ENCODE measurements at places on chromosomes 4 and X. TPM values are rescaled to one million over a fixed set of nuclear protein-coding genes. Genes with fewer than 3 reads are reported as not detected.

ZNF518B gene
- 20.0 TPM for total RNA-seq

CCDC149 gene
- 11.0 TPM for total RNA-seq

LRPAP1 gene
- total RNA-seq, result 62.9 TPM

HAND2 gene
- total RNA-seq, result under 0.01 TPM

PAGE2 gene
- not detected for total RNA-seq

LARP1B gene
- total RNA-seq, result 18.5 TPM

ALB gene
- not detected for total RNA-seq

DNA sequence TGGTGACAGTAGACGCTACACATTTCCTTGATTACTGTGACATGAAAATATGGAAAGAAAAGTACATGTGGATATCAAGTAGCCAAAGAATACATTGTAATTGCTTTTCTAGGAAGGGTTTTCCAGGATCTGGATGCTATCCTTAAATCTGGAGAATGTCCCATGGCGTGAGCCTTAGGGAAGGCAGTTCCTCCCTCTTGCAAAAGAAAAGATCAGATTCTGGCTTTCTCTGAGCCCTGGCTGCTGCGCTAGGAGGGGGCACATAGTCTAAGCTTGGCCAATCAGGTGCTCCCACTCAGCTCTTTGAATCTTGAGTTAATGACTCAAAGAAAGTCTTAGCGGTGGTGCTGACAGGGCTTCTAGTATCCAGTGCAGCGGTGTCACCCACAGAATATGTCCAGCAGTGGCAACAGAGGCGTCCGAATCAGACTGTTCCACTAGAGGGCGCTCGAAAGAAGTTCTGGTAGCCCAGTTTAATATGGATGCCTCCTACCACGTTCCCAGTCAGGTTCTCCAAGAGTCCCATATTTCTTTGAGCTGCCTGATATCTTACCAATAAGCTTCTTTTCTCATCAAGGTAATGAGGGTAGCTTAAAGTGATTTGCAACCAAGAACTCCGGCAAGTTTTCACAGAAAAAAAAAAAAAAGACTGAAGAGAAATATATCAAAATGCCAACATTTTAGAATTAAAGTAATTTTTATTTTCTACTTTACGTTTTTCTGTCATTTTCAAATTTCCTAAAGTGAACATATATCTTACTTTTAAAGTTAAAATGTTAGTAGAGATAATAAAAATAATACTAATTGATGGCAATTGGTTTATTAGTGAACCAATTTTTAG is 213.4 kb upstream of the S100G start:
- peak; percentile 51 for DNase-seq

- no peak for DNase-seq
Observed at GRCh38 chr4:6478546-6479220, 6.3 kb upstream of the PPP2R2C start.

GRCh38 chr4:102402223-102402622 is 56.9 kb upstream of the SLC39A8 start:
- no peak for DNase-seq

GRCh38 chr4:61200187-61200915 is at the start of gene ADGRL3:
TSS of gene ADGRL3 (plus strand) at chr4:61200326.
- peak; percentile 60 for DNase-seq

DNA sequence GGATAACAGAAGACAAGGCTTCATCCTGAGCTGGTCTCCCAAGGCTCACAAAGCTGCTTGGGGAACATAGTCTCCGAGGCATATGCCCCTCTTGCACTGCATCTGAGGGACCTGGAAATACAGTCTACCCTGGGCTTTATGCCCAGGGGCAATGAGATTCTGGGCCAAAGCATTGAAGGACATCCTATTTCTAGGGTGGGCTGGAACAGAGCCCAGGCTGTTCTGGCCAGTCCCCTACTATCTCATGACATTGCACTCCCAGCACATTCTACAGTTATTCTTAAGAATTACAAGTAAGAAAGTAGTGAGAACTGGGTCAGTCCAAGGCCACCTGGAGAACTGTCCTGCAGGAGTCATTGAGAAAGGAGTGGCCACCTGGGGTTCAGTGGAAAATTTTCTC is 107.6 kb downstream of the USP46 start:
- DNase-seq, result no peak

- no peak for DNase-seq
Observed at GRCh38 chr4:10535912-10536311, 78.7 kb upstream of the ZNF518B start.

DNA sequence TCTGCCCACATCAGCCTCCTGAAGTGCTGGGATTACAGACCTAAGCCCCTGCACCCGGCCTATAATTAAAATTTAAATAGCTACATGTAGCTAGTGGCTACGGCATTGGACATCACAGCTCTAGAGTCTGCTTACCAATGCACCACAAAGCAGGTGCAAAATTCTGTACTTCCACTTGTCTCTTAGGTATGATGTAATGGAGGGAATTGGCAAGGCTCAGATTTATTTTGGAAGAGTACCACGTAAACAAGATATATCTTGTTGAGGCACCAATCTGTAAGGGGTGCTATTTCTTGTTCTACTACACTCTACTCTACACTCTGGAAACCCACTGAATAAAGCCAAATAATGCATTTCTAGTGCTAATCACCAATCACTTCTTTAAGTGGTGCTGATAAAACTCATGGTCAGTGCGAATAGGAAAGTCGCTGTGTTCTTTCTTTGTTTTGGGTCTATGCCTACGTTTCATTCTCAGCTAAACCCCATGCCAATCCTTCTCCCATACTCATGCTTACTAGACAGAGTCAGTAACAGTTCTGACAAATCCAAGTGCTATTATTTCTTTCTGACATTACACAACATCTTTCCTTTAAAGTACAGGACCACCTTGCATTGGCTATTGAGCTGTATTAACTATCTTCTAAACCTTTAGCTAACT is 92.3 kb downstream of the GC start:
- no peak for DNase-seq

DNA sequence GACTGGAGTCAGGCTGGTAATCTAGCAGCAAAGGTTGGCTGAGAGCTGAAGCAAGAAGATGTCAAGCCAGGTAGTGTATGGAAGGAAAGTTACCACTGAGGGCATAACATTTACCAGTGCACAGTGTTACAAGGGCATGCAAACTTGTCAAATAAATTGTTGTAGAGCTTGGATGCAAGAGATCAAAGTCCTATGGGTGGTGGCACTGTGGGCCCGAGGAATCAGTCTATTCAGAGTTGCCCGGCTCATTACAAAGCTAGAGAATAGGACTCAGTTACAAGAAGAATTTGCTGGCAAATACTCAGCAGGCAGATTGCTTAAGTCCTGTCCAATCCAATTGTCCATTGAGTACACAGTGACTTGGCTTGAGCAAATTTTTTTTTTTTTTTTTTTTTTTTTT is 2043.8 kb downstream of the ARAP2 start:
- no peak for DNase-seq

DNA sequence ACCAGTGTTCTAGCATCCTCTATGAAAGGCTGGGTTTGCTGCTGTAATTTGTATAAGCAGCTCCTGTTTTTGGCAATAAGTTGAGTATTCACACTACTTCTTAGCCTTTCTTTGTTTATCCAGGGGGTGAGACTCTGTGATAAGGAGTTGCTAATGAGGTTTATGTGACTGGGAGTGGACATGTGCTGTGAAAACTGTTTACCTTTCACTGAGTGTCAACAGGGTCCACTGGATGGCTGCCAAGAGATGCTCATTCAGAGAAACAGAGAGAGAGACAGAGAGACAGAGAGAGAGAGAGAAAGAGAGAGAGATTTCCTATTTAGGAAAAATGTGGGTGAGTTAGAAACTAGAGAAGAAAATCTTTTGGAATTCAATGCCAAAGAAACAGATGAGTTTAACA is 233.9 kb downstream of the CHIC2 start:
- no peak for DNase-seq

- DNase-seq, result peak; percentile 72
Observed at GRCh38 chr4:183471946-183472708, 27.7 kb downstream of the CDKN2AIP start.

- peak; percentile 28 for DNase-seq
Observed at GRCh38 chr4:40622913-40623312, 6.8 kb downstream of the RBM47 start.

DNA sequence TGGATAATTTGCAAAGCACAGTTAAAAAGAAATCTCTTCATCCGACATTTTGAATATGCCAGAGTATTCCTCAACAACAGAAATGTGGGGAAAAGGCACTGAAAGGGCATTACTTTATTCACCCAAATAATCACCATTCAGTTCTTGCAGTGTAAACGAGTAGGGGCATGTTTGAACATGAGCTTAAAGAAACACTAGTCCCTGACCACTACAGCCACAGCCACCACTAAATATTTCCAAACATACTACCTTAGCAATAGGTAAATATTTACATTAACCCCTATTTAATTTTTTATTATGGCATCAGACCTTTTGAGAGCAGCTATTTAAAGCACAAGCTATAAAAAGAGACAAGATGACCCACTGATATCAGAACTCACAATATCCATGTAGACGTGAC is 27.6 kb downstream of the MCF2 start:
- DNase-seq, result no peak

DNA sequence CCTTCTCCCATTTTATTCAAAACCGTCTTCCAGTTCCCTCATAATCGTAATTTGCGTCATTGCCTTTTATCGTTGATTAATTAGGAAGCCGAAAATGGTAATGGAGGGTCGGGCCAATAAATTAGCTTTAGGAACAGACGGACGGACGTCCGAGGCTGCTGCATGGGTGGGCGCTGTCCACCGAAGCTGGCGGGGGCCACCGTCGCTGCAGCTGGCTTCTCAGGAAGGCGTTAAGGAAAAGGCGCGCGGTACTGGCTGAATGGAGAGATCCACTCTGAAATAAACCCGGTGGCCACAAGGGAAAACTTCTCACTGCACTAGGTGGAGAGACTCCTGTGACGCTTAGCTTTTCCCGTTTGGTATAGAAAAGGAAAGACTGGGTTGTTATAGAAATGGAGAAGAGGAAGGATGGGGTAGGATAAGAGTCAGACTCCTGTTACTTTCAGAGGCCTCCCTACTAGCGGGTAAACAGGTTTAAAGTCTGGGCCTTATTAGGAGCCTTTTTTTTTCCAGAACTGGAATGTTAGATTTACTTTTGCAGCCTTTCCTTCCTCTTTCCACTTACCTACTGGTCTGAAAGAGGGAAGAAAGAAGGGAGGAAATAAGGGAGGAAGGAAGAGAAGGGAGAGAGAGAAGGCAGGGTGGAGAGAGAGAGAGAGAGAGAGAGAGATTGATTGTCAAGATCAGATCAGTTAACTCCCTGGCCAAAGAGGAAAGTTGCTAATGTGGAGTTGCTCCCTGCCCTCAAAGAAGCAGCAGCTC is 11.3 kb upstream of the PRDM8 start:
- no peak for DNase-seq

DNA sequence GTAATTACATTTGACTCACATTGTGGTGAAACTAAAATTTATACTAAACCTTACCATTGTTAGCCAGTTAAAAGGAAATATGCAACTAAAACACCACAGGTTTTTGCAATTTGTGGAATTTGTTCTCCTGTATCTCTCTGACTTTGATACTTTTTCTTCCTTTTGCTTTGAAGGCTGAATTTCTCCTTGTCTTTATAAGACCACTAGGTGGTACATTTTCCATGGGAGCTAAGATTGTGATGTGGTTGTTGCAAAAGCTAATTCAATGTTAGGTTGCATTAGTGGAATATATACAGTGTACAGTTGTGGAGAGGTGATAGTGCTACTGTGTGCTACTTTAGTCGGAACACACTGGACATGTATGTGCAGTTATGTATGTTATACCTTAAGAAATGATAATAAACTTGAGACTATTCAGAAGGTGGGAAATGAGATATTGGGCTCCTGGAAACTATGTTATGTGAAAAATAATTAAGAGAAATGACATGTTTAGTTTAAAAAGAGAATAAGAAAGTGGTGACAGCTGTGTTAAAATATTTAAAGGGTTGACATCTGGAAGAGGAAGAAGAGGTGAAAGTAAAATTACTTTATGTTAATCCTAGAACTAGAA is 70.3 kb downstream of the ARL9 start:
- peak; percentile 74 for DNase-seq

DNA sequence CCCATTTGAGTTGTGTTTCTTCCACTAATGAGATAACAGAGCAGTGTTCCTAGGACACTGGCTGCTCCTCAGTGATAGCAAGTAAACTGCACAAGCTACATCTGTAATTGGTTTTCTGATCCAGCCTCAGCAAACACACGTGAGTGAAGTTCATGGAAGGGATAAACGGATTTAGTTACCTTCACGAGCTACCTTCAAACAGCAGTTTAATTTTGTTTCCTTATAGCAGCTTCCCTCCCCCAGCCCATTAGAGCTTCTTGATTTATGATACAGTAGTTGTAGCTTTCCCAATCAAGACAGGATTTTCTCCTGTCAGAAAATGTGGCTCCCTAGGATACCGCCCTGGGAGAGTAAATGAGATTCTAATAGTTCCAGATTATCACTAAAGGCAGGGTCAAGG is 634.2 kb upstream of the FAT1 start:
- DNase-seq, result no peak

DNA sequence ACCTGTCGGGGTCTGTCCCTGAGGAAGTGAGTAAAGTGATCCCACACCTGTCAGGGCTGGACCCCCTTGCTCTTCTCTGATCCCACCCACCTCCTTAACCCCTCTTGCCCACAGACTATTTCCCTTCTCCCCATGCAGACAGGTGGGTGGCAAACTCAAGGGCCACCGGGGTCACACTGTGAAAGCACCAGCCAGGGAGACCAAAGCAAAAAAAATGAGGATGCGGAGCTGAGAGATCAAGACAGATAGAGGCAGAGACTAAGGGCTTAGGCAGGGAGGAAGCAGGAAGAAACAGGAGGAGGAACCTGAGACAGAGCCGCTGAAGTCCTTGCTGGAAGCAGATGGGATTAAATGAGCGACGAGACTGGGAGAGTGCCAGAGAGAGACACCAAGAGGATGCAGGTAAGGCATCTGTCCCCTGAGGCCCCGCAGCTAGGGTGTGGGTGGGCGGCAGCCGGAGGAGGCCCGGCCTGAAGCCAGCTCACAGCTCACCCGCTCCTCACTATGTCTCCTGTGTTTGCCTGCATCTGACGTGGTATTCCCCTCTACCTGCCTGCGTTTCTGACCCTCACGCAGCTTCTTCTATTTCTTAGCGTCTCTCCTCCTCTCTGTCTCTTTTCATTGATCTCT is 7.2 kb downstream of the TIMM17B start:
- DNase-seq, result no peak

DNA sequence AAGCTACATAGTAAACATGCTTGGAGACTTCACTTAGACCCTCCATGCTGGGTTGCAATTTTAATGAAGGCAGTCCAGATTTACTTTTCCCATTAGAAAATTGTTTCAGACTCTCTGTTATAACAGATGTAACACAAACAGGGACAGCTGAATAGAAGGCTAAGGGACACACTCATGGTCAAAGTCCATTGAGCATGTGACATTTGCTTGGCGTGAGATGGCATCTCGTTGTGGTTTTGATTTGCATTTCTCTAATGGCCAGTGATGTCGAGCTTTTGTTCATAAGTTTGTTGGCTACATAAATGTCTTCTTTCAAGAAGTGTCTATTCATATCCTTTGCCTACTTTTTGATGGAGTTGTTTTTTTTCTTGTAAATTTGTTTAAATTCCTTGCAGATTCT is 358.2 kb upstream of the CLNK start:
- DNase-seq, result no peak

GRCh38 chr4:1969928-1970723 is 38.6 kb downstream of the NELFA start:
- no peak for DNase-seq

- no peak for DNase-seq
Observed at GRCh38 chrX:79409657-79410056, 42.5 kb upstream of the ITM2A start.
